Hepatocyte (in vitro differentiated cells): ENCODE measurements at places on chromosomes 1 and 21. TPM values are rescaled to one million over a fixed set of nuclear protein-coding genes. Genes with fewer than 3 reads are reported as not detected.

The KRTAP12-2 gene
- not detected in 2 replicates for polyA plus RNA-seq

GRCh38 chr1:14826172-14826636 lies 227.7 kb downstream of the KAZN start:
- DNase-seq, result peak; percentile 71

DNA sequence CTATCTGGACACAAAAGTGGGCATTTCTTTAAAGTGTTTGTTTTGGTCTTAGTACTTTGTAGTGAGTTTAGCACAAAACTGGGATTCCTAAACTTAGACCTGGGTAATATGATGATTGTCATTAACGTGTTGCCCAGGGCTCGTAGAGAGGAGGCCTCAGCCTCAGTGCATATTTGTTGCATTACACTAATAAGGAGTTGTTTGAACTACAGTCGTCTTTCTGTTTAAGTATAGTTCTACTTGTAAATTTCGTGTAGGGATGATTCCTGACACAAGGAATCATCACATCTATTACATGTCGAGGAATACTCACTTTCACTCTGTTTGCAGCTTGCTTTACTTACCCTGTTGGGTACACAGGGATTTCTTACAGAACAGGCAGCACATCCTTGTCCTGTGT lies 85.0 kb downstream of the PRDM2 start:
- DNase-seq, result no peak

GRCh38 chr1:165355139-165355976 lies 1.2 kb downstream of the LMX1A start:
- DNase-seq, result no peak

The SERINC2 gene
- 154 and 164 TPM in 2 replicates for polyA plus RNA-seq

The P3H1 gene
- 192 and 201 TPM in 2 replicates for polyA plus RNA-seq

DNA sequence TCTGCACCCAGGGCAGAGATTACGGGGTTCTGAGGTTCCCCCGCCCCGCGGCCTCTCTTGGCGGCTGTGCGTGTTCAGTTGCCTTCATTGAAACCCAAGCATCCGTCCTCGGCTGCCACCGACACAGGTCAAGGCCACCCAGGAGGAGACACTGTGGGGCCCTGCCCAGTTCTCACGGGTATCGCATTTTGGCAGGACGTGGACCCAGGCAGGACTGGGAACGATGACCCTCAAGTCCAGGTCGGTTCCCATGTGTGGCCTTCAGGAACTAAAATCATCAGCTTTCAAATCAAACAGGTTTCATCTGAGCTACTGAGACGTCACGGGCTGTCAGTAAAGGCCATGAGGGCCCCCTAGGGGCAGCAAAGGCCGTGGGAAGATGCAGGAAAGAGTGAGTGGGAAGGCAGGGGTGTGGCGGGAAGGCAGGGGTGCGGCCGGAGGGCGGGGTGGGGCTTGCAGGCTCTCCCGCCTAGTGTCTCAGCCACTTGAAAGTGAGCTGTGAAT lies 7.0 kb upstream of the C1orf174 start:
- no peak for DNase-seq

The AIM2 gene
- polyA plus RNA-seq, result 1.1 TPM in 1 of 2 replicates, not detected in the other

GRCh38 chr21:35189077-35189863 lies 140.2 kb upstream of the RUNX1 start:
- peak; percentile 30 for DNase-seq

GRCh38 chr1:3772027-3772714 lies 378 bp upstream of the SMIM1 start:
- peak; percentile 96 for DNase-seq

- DNase-seq, result peak; percentile 40
Observed at GRCh38 chr1:197307551-197307950, 39.5 kb downstream of the CRB1 start.
